ENCODE measurements at places on chromosomes 3 and 15.

DNA sequence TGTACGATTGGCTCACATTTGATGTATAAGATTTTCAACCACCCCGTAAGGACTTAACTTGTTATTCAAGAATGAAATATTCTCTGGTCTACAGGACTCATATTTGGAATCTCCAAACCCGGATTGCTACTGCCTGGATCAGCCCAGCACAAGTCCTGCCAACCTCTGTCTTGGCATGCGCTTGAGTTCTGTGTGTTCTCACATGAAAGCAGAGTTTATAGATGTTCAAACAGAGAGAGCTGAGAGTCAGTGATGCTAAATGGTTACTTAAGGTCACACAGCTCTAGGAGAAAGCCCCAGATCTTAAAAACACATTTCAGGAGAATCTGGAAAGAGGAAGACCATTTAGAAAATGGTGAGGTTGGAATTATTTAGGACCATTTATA, 268.0 kb upstream of the TBL1XR1 start:
- no peak for DNase-seq

- DNase-seq = no peak
Observed at GRCh38 chr3:94137377-94137776, 74.5 kb downstream of the NSUN3 start.

DNA sequence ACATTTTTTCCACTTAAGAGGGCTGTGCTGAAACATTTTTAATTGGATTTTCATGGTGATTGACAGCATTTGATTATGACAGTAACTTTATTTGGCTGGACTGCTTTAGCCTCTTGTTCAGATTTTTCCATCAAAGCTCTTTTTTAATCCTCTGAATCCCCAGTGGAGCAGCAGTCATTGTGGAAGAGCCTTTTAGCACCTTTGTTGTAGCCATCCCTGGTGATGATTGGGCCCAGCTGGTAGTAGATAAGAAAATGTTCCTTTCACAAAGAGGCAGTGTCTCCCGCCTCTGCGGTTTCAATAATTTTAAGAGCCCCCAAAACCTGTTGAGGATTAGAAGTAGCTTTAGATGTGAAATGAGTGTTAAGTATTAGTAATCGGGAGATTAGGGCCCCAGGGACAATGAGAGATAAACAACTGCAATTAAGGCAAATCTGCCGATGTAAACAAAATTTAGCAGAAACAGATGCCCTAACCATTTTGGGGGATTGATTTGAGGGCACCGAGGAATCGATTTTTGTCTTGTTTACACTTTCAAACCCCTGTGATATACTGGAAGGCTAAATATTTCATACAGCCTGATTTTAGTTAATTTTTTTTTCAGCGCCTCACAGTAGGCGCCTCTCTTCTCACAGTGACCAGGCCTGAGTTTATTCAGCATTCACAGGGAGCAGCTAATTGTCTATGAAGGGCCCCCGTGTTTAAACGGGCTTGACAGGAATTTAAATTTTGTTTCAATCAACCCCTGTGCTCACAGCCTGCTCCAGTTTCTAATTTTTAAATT, 43.2 kb upstream of the SKOR1 start:
- no peak for DNase-seq

DNA sequence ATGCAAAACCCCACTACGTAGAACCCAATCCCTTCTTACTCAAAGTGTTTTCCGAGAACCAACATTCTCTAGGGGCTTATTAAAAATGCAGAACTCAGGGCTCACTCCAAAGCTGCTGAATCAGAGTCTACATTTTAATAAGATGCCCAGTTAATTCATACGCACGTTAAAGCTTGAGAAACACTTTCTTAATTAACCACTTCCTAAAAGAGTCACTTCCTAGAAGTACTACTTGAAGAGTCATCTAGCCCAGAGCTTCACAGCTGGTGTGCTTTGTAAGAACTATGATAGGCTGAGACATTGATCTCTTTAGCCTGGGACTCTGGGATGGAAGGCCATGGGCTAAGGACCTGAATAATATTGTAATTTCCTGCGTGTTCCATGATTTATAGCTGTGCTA, 9.0 kb downstream of the COL6A5 start:
- no peak for DNase-seq

GRCh38 chr3:28191363-28191762, 50.1 kb upstream of the CMC1 start:
- no peak for DNase-seq

- DNase-seq = no peak
Observed at GRCh38 chr3:53190659-53191058, 29.6 kb downstream of the PRKCD start.

GRCh38 chr3:34056951-34057390, 258.5 kb downstream of the PDCD6IP start:
- DNase-seq = no peak

GRCh38 chr3:127710155-127710941, 37.6 kb downstream of the ABTB1 start:
- no peak for DNase-seq

- DNase-seq = no peak
Observed at GRCh38 chr3:177571271-177571943, 374.1 kb upstream of the TBL1XR1 start.

DNA sequence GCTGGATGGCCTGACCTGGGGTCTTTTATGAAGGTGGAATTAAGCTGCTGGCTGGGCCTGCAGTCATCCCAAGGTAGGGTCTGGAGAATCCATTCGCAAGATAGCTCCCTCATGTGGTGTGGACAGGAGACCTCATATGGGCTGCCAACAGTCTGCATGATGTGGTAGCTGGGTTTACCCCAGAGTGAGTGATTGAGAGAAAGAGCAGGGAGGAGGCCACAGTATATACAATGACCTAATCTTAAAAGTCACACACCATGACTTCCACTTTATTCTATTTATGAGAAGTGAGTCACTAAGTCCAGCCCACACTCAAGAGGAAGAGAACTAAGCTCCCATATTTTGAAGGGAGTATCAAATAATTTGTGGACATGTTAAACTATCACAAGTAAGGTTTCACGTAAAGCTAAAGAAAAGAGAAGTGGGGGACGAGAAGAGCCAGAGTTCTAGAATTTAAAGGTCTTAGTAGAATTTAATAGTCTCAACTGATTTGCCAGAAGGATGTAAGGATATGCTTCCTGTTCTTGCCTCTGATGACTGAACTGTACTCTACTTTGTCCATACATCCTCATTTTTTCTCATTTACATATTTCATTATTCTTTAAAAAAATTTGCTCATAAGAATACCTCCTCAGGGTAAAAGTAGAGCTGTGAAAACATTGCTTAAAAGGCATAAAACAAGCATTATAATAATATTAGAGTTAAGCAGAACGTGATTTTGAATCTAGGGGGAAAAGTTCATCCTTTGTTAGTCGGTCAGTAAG, 184.4 kb downstream of the PEX5L start:
- no peak for DNase-seq

GRCh38 chr3:95387242-95388021, 1324.6 kb downstream of the NSUN3 start:
- no peak for DNase-seq

DNA sequence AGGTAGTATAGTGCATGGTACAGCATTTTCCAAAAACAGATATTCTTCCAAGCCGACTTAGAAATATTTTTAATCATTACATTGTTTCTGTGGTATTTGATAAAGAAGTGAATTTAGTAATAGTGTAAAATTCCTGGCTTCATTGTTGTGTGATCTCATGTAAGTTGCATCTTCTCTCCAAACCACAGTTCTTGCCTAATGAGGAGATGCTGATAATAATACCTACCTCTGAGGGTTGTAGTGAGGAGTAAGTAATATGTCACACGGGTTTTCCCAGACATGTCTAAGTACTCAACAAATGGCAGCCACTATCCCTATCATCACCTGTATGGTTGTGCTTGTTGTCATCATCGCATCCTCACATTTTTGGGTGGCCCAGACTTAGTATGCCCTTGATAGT, 167.3 kb downstream of the SLCO3A1 start:
- DNase-seq = no peak

GRCh38 chr3:64578062-64578770, 109.6 kb downstream of the ADAMTS9 start:
- DNase-seq = no peak

GRCh38 chr15:56036546-56037067, 43.2 kb upstream of the NEDD4 start:
- DNase-seq = no peak

- DNase-seq = no peak
Observed at GRCh38 chr3:155995525-155996370, 124.6 kb upstream of the KCNAB1 start.

- no peak for DNase-seq
Observed at GRCh38 chr3:141063831-141064230, 12.7 kb downstream of the SPSB4 start.

GRCh38 chr3:117509858-117510257, 800.3 kb downstream of the TUSC7 start:
- no peak for DNase-seq

DNA sequence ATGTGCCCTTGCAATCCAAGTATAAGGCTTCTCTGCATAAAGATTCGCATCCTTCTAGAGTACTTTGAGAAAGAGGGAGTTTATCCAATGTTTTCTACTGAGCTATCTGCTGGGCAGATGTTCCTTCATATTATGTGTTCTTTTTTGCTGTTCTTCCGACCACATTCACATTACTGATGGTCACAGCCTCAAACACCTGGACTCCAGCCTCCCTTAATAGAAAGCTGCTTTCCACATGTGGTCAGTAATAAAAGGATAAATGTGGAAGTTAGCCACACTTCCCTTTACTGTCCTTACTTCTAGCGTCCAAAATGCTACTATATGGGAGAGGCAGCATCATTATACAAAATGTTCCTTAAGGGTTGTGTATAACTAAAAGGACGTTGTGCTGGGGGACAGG, 116.9 kb downstream of the CD47 start:
- no peak for DNase-seq

- DNase-seq = no peak
Observed at GRCh38 chr15:64501396-64501715, 41.0 kb downstream of the ZNF609 start.

GRCh38 chr3:112610121-112610520, 30.8 kb downstream of the CCDC80 start:
- no peak for DNase-seq

GRCh38 chr3:81758275-81758674, 3.2 kb downstream of the GBE1 start:
- no peak for DNase-seq

DNA sequence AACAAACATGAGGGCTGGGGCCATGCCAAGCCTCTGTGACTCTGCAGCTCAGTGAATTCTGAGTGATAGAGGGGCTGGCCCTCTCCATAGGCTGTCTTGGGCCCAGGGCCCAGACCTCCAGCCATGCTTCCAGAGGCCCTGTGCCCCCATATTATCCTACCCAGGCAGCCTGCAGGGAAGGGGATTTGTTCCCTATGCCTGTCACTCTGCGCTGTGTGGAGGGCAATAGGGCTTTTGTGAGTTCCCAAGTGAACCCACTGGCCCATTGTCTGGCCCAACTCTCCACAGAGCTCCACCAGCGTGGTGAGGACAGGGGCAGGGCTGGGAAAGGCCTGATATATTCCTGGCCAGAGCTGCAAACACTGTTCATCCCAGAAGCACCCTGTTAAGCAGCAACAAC, 113.2 kb downstream of the EPHB1 start:
- no peak for DNase-seq

- no peak for DNase-seq
Observed at GRCh38 chr3:193812791-193813500, 219.9 kb downstream of the OPA1 start.

DNA sequence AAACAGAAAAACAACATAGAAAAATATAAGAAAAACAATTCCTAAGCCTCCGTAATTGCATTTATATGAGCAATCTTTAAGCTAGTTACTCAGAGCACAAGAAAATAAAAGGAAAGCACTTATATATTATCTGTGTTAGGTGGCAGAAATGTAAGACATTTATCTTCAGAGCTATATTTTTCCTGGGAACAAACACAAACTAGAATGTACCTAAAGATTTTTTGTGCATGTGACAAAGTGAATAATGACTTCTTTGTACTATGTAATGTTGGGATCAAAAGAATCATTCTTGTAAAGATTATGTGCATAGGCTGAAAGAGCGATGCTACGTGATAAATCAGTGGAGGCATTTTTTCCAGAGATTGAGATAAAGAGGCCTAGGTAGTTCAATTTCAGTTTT, 111.3 kb upstream of the GMNC start:
- no peak for DNase-seq

DNA sequence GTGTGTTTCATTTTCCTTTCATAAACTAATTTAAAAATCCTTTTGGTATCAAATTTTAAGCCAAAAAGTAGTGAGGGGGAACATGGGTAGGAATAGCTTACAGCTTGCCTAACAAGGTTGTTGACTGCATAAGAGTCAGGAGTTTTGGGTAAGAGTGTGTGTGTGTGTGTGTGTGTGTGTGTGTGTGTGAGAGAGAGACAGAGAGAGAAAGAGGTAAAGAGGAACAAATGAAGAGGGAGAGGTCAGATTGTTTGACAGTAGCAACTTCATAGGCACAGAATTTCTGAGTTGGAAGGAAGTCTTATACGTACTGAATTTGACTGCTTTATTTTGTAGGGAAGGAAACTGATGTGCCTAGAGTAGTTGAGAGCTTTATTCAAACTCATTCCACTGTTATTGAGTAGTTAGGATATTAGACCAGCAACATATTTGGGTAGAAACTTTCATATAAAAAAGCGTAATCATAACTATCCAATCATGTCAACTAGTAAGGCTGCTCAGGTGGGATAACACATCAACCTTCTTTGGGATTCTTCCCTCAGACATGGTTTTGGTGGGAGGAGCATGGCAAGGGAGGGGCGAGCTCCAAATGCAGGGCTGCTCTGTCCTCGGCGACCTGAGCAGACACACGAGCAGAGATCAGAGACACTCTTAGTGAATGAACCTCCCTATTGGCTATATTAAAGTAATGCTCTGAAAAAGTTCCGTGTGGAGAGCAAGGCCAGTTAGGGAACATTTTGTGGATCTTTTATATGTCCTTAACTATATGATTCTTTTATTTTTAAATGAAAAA, 86.4 kb downstream of the LPP start:
- DNase-seq = no peak

- no peak for DNase-seq
Observed at GRCh38 chr15:91801836-91802534, 51.5 kb upstream of the SLCO3A1 start.

Measured in colonic mucosa (tissue), 4 donors.